Stimulated activated CD4-positive, alpha-beta T cell treated with anti-CD3 and anti-CD28 coated beads, Interleukin-2, amount 100 ng/mL, for 24 hours (primary cell): ENCODE measurements at places on chromosomes 3 and 15.

DNA sequence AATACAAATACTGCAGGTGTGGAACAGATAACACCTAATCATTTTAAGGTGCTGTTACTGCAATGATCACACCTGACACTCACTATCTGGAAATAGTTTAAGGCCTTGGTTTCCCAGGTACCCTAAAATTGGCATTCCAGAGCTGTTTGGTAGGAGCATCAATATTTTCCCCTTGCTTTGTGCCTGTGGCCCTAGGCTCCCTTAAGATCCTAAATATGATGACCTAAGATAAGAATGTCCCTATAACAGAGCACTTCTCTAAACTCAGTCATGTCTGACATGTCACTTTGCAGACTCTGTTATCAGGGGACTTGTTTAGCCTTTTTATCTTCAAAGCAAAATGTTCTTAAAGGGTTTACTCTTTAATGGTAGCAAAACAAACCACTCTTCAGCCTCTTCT lies 115.9 kb upstream of the STRIT1 start:
- DNase-seq: no peak

- no peak for DNase-seq
Observed at GRCh38 chr3:148331081-148331846, 366.4 kb upstream of the AGTR1 start.

GRCh38 chr15:52440414-52440813 lies 88.3 kb downstream of the MYO5A start:
- DNase-seq: peak; percentile 22

DNA sequence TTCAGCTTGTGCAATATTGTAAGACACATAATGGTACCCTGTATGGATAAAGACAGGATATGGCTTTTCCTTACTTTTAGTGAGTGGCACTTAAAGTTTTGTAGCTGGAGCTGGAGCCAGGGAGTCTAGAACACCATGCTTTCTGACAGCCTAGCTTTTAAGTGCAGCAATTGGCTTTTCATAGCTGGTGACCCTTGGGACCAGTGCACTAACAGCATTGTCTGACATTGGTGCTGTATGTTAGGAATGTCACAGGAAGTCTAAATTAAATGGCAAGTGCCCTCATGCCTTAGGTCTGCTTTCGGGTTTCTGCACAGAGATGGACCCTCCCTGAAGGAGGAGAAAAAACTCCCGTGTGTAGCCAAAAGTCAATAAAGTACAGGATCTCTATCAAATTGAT lies 628.2 kb downstream of the NR2F2 start:
- no peak for DNase-seq

DNA sequence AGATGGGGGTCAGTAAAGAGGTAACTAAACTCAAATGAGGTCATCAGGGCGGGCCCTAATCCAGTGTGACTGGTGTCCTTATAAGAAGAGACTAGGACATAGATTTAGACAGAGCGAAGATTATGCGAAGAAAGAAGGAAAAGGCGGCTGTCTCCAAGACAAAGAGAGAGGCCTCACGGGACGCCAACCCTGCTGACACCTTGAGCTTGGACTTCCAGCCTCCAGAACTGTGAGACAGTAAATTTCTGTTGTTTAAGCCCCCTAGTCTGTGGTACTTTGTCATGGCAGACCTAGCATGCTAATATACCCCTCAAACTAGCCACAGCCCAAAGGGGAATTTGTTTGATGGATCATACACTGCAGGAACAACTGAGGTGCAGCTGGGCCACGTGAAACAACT lies 183.0 kb downstream of the ABHD5 start:
- DNase-seq: no peak

GRCh38 chr3:43766672-43767465 lies 76.1 kb downstream of the ABHD5 start:
- no peak for DNase-seq

- no peak for DNase-seq
Observed at GRCh38 chr3:71041371-71041770, 542.2 kb downstream of the FOXP1 start.

GRCh38 chr3:175020101-175020500 lies 161.0 kb downstream of the NAALADL2 start:
- DNase-seq: no peak

- DNase-seq: no peak
Observed at GRCh38 chr3:72274493-72275330, 489.8 kb upstream of the PROK2 start.

- no peak for DNase-seq
Observed at GRCh38 chr15:100725121-100726069, 123.0 kb downstream of the ASB7 start.

DNA sequence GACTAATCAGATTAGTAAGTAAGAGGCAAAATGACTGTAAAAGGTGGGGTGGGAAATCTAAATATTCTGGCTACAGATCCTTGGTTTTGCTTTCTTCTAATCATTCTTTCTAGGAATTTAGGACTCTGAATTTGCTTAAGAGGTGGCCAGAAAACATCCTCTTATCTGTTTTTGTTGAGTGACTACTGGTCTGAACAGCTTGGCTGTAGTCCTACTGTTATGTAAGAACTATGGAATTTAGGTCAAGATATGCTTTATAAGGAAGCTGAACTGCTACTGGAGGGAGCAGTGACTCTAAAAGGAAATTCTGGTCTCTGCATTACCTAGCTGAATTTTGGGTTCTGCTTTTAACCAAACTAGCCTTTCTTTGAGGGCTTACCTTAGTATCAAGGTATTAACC lies 33.5 kb upstream of the CSPG5 start:
- no peak for DNase-seq

DNA sequence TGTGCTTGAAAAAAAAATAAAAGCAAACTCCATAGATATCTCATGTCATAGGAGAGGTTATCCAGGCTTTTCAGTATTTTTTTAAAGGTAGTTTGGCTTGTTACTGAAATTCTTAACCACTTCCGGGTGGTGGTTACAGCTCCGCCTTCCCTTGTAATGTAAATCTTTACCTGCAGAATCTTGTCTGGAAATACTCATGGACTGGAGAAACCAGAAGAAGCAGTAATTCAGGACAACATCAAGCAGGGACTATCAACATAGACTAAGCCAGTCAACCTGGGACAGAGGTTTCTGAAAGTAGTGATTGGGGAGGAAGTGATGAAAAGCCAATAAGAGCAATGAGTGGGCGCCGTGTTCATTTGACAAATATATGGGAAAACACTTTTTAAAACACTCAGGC lies 78.9 kb upstream of the SKOR1 start:
- no peak for DNase-seq

DNA sequence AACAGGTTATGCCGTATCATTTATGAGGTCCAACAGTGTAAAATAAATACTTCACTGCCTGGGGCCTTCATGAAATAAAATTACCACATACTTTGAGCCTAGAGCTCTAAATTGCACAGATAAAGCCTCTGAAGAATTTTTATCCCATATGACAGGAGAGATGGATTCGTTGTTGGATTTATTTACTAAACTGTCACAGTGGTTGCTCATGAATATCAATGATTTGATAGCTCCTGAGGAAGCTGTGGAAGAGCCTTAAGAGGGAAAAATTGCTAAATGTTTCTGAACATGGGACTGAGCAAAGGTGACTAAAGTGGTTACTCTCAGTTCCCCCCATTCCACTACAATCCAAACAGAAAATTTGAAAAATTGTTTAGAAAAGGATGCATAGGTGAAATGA lies 558.9 kb upstream of the IL12A start:
- no peak for DNase-seq

DNA sequence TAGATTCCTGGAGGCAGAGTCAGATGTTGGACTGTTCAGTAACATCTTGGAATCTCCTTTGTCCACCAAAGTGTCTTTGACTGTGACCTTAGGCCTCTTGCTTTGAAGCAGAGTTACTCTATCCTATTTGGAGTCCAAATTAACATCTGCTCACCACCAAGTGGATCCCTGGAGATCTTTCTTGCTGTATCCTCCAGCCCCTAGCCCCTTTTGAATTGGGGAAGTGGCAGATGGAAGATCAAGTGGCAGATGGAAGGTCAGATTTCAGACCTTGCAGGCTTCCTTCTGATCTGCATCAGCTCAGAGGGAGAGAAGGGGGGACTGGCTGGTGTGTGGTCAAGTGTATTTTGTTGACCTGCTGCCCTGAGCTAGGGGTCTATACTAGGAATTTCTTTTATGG lies 125.0 kb upstream of the ROPN1 start:
- DNase-seq: no peak

- no peak for DNase-seq
Observed at GRCh38 chr15:60297047-60297446, 100.7 kb downstream of the ANXA2 start.

DNA sequence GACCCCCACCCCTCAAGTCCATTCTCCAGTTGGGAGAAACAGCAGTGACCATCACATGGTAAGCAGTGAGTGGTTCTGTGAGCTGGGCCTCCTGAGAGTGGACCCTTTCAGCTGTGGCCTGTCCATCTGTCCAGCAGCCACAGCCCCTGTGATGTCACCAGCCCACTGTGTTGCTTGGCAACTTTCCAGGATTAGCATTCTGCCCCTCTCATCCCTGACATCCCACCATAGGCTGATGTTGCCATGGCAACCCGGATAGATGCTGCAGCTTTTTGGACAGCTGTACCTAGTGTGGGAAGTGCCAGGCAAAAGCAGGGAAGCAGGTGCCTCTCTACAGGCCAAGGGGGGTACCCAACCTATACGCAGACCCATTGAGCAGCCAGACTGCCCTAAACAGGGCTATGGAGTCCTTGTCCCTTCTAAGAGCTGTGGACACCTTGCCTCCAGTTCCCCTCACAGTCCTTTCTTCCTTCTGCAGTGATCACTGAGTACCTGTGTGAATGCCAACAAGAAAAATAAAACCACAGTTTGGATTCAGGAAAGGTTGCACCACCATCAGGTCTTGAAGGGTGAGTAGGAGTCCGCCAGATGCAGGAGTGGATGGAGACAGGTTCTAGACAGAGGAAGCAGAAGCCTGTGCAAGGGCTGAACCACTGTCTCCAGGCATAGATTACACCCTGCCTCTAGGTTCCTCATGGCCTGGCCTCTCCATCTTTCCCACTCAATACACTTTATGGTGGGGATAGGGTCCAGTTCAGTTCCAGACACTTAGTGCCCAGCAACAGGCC lies at the start of gene DNAH1:
TSS of gene DNAH1 (plus strand) at position 343 of the 788 bp plus-strand sequence. CDS start 6,124 bp downstream, outside the sequence.
- no peak for DNase-seq

GRCh38 chr15:101006931-101007691 lies 88.0 kb downstream of the LRRK1 start:
- peak; percentile 79 for DNase-seq

DNA sequence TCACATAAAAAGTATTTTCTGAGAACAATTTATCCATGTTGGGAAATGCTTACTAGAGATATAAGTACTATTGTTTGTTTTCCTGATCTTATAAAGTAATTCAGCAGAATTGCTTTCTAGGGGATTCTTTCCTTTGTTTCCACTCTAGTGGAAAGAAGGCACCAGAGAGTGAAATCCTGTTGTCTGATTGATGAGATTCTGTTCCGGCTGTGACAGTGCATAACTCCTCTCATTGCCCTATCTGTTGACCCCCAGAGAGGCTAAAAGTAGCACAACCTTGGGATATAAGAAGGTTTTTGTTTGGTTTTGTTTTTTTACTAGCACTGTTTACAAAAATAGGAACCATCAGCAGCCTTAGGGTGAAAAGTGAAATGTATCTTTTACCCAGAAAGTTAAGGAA lies 114.1 kb downstream of the ALCAM start:
- DNase-seq: no peak

- DNase-seq: no peak
Observed at GRCh38 chr3:79551997-79552396, 215.8 kb downstream of the ROBO1 start.

GRCh38 chr15:78739996-78740903 lies 71.0 kb downstream of the ADAMTS7 start:
- peak; percentile 77 for DNase-seq

GRCh38 chr3:50147861-50148260 lies 7.3 kb upstream of the SEMA3F start:
- no peak for DNase-seq
